EL (cell line): ENCODE measurements at places on chromosomes 16 and 17.
A peak's percentile ranks its signal among the peaks of the same experiment; 100 is the strongest.

DNA sequence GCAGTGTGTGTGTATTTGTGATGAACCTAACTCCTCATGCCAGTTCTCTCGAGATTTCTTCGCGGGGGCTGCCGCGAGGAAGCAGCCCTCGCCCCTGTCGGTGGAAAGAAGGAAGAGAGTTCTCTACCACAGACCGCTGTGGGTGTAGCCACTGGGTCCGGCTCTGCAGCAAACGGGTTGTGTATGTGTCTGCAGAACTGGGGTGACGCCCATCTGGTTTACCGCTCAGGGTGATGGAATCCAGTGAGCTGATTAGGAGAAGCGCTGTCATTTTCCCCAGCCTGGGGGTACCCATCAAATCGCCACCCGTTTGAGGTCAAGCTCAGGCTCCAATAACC is 7.7 kb downstream of the CORO6 start:
- DNase-seq, result peak; percentile 35

DNA sequence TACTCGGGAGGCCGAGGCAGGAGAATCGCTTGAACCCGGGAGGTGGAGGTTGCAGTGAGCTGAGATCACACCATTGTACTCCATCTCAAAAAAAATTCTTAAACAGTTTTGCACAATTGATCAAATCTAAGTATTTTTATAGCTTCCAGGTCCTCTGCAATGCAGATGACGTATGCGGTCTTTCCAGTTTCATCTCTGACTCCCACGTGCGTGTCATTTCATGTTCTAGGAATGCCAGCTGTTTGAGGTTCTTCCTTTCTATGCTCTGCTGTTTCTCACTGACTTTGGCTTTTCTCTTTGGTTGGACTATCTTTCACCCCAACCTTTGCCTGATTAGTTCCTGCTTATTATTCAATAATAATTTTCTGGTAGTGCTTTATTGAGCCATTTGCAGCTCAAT is 16.2 kb downstream of the CHP2 start:
- DNase-seq, result no peak

DNA sequence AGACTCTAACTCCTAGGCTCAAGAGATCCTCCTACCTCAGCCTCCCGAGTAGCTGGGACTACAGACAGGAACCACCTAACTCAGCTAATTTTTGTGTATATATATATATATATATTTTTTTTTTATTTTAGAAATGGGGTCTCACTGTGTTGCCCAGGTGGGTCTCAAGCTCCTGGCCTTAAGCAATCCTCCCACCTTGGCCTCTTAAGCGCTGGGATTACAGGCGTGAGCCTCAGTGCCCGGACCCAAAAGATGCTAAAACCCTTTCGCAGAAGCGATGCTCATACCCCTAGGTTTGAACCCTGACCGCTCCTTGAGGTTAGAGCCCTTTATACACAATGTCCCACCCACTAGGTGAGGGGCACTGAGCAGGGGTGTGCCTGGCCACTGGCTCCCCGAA is 2.2 kb upstream of the CLDN9 start:
- DNase-seq, result no peak

DNA sequence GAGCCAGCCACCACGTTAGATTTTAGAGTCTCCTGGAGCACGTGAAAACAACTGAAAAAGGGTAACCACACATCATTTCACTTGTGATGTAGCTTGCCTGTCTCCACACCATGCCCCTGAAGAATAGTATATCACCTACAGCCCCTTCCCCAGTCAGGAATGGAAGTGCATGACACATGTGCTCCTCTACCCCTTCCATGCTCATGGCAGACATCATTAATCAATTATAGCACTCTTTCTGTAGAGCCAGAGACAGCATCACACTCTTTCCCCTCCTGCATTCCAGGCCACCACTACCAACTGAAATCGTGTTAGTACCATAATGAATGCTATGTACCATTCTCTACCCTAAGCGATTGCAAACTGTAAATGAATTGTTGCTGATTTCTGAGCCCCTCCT is 113.5 kb upstream of the PLCG2 start:
- DNase-seq, result no peak

- DNase-seq, result no peak
Observed at GRCh38 chr16:10245002-10245401, 62.8 kb upstream of the GRIN2A start.

- no peak for DNase-seq
Observed at GRCh38 chr17:75262112-75262606, 480 bp downstream of the MRPS7 start.

DNA sequence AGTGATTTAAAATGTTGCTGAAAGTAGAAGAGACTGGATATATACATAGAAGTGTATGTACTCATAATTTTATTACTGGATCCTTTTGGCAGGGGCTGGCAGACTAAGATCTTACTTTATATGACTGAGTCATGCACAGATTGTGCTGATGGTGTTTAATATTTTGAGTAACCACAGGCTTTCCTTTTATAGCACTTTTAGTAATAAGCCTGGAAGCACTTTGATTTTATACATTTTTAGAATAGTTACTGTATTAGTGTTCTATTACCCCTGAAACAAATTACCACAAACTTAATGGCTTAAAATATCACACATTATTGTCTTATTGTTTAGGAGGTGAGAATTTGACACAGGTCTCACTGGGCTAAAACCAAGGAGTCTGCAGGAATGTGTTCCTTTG is 113.4 kb upstream of the CDH8 start:
- no peak for DNase-seq

- DNase-seq, result peak; percentile 13
Observed at GRCh38 chr17:80220736-80221215, 549 bp downstream of the SLC26A11 start.

GRCh38 chr16:14186007-14186794 is 115.1 kb downstream of the MRTFB start:
- DNase-seq, result peak; percentile 63

GRCh38 chr17:64247836-64248235 is 15.2 kb downstream of the TEX2 start:
- DNase-seq, result no peak

DNA sequence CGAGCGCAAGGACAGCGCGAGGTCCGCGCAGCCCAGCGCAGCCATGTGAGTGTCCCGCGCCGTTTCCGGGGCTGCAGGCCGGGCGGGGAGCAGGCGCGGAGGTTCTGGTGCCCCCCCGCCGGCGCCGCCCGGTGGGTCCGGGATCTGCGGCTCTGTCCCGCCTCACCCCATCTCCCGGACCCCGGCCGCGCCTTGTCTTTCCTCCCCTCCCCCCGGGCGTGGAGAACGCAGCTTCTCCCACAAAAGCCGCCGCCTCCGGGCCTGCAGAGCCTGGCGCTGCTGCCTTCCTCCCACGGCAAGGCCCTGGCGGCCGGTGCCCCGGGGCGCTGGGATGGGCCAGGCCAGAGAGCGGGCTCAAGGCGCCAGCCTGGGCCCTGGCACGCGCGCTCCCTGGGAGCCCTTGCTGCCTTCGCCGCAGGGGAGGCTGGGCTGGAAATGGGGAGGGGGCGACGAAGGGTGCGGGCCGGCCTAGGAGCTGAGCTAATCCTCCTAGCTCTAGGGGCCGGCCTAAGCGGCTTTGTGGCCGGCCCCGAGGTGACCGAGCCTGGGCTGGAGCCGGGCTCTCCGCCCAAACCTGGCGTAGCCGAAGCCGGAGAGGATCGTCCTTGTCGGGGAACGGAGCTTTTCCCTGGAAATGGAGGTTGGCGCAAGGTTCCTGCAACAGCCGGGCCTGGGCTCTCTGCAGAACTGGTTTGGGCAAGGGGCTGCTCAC is 397 bp downstream of the RIPOR1 start:
- peak; percentile 61 for DNase-seq

DNA sequence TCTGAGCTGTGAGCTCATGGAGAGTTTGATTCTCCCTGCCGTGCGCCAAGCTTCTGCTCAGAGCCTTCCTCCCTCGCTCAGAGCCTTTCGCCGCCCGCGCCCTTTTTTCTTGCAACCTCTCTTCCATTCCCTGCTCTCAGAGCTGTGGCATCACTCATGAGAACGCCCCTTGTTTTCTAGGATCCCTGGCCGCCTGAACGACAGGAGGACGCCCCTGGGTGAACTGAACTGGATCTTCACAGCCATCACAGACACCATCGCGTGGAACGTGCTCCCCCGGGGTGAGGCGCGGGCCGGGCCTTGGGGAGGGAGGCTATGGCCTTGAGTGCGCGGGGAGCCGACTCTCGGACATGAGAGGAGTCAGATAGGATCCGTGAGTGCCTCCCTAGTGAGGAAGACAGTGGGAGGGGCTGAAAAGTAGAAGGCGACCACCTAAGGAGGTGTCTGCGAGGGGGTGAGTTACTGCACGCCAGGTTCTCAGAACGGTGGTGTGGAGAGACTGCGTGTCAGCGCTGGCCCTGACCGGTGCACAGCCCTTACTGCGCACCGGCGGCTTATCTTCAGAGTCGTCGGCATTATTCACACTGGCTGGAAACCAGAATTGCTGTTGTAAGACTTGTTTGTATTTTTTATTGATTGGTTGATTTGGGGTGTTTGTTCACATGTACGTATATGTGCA is 169.5 kb upstream of the CHMP6 start:
- no peak for DNase-seq

GRCh38 chr16:13245713-13246377 is 344.4 kb downstream of the SHISA9 start:
- DNase-seq, result no peak

- DNase-seq, result no peak
Observed at GRCh38 chr16:57147381-57148221, 38.2 kb downstream of the PSME3IP1 start.

DNA sequence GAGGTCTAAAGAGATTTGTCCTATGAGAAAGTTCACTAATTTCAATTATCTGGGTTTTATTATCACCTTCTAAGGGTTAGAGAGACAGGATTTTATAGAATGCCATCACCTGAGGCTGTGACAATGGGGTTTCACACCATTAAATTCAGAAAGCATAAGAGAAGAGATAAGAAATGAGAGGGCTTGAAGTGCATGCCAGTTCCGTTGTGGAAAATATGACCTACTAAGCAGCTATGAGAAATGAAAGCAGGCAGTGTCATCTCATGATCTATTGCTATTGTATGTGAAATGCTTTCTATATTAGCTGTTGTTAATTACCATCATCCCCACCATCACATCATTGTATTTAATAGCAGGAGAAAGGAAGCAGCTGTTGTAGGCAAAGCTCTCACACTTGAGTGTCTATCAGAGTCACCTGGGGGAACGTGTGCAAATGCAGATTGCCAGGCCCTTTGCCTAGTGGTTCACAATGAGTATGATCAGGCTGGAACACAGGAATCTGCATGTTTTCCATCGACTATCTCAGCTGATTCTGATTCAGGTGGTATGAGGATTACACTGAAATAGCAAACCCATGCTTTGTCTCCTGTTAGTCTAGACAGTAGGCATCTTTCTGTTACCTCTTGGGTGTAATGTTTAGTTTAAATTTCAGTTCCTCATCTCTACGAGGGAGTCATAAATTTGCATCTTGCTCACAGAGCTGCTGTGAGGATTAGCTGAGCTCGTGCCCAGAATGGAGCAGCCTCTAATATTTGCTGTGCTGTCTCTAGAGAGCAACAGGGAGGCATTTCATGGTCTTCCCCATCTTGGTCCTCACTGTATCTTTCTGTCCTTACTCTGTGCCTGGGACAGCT is 256.4 kb downstream of the CDH13 start:
- no peak for DNase-seq

DNA sequence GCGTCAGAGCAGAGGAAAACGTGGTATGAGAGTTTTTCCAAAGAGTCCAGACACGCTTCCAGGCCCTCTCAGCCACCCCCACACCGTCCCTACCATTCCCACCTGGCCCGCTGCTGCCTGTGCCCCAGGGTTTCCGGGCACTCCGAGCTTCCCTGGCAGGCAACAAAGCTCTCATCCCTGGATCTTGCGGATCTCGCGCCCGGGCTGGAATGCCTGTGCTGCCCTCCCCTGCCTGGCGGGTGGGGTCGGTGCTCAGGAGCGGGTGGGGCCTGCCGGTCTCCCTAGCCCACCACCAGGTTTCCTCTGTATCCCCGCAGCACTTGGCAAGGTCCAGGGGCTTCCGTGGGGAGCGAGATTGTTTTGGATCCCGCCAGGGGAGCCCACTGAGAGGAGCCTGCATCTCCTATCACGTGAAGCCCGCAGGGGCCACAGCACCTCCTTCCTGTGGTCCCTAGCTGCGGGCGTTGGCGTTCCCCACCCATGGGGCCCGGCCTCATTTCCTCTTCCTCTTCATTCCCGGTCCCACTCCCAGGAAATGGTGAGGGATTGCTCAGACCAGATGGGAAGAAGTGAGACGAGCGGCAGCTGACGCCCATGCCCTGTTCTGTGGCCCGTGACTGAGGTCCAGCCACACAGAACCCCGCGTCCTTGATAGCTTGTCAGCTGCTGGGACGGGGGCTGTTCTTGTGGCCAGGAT is 11.0 kb downstream of the TBC1D24 start:
- no peak for DNase-seq

GRCh38 chr16:11506741-11507305 is 79.9 kb downstream of the LITAF start:
- no peak for DNase-seq

GRCh38 chr17:63842173-63842539 is 329 bp downstream of the SMARCD2 start:
- no peak for DNase-seq

GRCh38 chr17:65667656-65668055 is 106.2 kb upstream of the AXIN2 start:
- no peak for DNase-seq

- DNase-seq, result no peak
Observed at GRCh38 chr17:12536021-12536420, 129.7 kb upstream of the MYOCD start.
